ENCODE measurements at places on chromosomes 11 and 22. TPM values are rescaled to one million over a fixed set of nuclear protein-coding genes. Genes with fewer than 3 reads are reported as not detected.

The OR56A1 gene
- total RNA-seq, result 0.03 TPM

The UBQLN3 gene
- total RNA-seq, result 0.35 TPM

The LGR4 gene
- total RNA-seq, result 109 TPM

The GVQW3 gene
- 3.4 TPM for total RNA-seq

The CSNK2A3 gene
- 3.8 TPM for total RNA-seq

The RAB36 gene
- 30.5 TPM for total RNA-seq

The CCDC89 gene
- total RNA-seq, result 3.7 TPM

The OR52H1 gene
- 0.57 TPM for total RNA-seq

The SSTR3 gene
- total RNA-seq, result 0.13 TPM

The SMIM35 gene
- not detected for total RNA-seq

The PCF11 gene
- total RNA-seq, result 61.2 TPM

The HEPHL1 gene
- total RNA-seq, result not detected

The TMEM132A gene
- 19.1 TPM for total RNA-seq

The BTG4 gene
- total RNA-seq, result not detected

The SPDYC gene
- not detected for total RNA-seq

The CRYAB gene
- total RNA-seq, result 1,312 TPM

The NKAPD1 gene
- 21.5 TPM for total RNA-seq

The PDGFB gene
- total RNA-seq, result 14.2 TPM

The PHETA2 gene
- 10.4 TPM for total RNA-seq

The MYBPC3 gene
- total RNA-seq, result 0.19 TPM

The SCGB1D2 gene
- total RNA-seq, result 0.60 TPM

The TECTA gene
- 1.2 TPM for total RNA-seq

The MAPK11 gene
- total RNA-seq, result 18.3 TPM

The PRAME gene
- 1.7 TPM for total RNA-seq

The LMNTD2 gene
- 8.0 TPM for total RNA-seq

The NXPE4 gene
- total RNA-seq, result 0.63 TPM

The OR51B5 gene
- total RNA-seq, result not detected

The SNX32 gene
- total RNA-seq, result 1.0 TPM

The OR9Q2 gene
- not detected for total RNA-seq

The DNHD1 gene
- total RNA-seq, result 10.1 TPM

The PHF5A gene
- 34.0 TPM for total RNA-seq

The OR51B4 gene
- total RNA-seq, result not detected

The QSER1 gene
- 27.4 TPM for total RNA-seq

The C11orf16 gene
- total RNA-seq, result 0.91 TPM

The C11orf97 gene
- total RNA-seq, result not detected

The TMEM109 gene
- total RNA-seq, result 130 TPM

The TCN1 gene
- total RNA-seq, result 1.8 TPM

The SCT gene
- not detected for total RNA-seq

The PATE4 gene
- total RNA-seq, result not detected

The MMP12 gene
- total RNA-seq, result not detected

The EMSY gene
- 22.2 TPM for total RNA-seq

The LIN7C gene
- total RNA-seq, result 37.8 TPM

The KCNJ5 gene
- total RNA-seq, result 6.5 TPM

All from kidney (tissue), 22 donors.